ENCODE measurements at places on chromosomes 11 and 22.

DNA sequence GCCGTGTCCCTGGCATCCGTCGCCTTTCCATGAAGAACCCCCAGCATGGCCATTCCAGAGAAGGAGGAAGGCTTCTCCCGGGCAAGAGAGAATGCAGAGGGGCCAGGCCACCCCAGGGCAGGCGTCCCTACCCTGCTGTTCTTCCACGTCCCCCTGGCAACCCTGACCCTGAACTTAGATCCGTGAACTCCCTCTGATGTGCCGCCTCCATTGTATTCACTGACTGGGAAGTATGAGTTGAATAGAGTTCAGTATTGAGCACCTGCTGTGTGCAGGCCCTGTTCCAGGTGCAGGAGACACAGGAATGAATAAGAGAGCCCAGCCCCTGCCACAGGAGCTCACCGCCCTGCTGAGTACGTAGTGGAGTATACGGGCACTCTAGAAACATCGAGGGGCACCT lies 29.1 kb upstream of the RELT start:
- no peak for DNase-seq

DNA sequence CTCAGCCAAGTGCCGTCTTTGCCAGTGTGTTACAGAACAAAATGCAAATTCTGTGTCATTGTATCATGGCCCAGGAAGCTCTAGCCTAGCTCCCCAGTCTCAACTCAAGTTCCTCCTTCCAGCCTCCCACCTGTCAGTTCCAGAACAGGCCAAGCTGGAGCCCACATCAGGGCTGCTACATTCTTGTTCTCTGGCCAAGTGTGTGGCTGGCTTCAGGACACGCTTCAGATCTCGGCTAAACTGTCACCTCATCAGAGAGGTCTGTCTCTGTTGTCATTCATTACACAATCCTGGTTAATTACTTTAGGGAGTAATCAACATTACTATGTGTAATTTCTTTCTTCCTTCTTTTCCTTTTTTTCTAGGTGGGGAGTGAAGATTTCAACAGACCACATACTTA lies 347.0 kb upstream of the SYN3 start:
- no peak for DNase-seq

- DNase-seq, result no peak
These were observed 74.9 kb downstream of the DYNC2H1 start for GRCh38 chr11:103183981-103184611.

GRCh38 chr22:39453765-39454378 lies 2.9 kb upstream of the MGAT3 start:
- no peak for DNase-seq

GRCh38 chr11:66280428-66280827 lies 2.5 kb downstream of the CNIH2 start:
- no peak for DNase-seq

DNA sequence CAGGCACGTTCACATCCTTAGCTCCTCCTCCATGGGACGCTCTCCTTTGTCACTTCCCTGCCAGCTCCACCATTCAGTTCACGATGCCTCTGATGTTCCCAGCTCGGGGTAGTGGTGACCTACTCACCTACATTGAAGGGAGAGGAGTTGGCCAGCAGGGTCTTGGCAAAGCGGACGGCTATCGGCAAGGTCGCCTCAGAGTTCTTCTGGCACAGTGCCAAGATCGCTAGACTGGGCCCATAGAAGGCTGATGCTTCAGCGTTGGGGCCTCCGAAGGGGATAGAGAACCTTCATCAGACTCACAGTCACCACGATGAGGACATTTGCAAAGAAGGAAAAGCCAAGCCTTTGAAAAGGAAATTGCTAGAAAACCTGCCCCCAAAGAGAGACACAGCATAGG lies 3.0 kb downstream of the CBLIF start:
- DNase-seq, result no peak

DNA sequence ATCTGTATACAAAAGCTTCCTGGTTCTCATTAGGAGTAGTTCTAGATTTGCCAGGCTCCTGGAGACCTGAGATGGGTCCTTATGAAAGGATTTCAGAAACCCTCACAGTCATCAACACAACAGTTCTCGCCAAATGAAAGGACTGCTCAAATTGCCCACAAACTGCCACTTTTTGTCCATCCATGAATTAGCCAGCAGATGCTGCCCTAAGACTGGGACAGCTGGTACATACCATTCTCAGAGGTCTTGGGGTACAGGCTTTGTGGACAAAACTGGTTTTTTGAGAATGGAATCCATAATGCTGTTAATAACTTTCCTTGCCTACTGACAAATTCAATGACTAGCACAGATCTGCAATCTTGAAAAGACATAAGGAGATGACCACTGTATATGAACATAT lies 23.4 kb upstream of the BDNF start:
- no peak for DNase-seq

GRCh38 chr11:61256710-61257482 lies 15.9 kb downstream of the PGA5 start:
- peak; percentile 55 for DNase-seq

GRCh38 chr22:17477391-17477833 lies 85.9 kb upstream of the SLC25A18 start:
- peak; percentile 63 for DNase-seq

DNA sequence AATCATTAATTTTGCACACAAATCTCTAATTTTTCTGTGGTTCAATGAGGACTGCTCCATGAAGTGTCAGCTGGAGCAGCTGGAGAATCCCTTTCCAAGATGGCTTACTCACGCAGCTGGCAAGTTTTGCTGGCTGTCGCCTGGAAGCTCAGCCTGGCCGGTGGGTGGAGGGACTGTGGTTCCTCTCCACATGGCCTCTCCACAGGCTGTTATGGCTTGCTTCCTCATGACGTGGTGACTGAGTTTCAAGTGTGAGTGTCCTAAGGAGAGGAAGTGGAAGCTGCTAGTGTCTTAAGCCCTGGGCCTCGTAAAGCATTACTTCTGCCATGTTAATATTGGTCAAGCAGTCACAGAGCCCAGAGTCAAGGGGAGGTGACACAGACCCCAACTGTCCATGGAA lies 14.0 kb upstream of the NRIP3 start:
- peak; percentile 91 for DNase-seq

GRCh38 chr11:2690596-2691354 lies 9.0 kb downstream of the KCNQ1OT1 start:
- no peak for DNase-seq

- peak; percentile 66 for DNase-seq
These were observed 133.5 kb downstream of the CD44 start for GRCh38 chr11:35272391-35272902.

- no peak for DNase-seq
These were observed 9.6 kb upstream of the RELA start for GRCh38 chr11:65672180-65672860.

DNA sequence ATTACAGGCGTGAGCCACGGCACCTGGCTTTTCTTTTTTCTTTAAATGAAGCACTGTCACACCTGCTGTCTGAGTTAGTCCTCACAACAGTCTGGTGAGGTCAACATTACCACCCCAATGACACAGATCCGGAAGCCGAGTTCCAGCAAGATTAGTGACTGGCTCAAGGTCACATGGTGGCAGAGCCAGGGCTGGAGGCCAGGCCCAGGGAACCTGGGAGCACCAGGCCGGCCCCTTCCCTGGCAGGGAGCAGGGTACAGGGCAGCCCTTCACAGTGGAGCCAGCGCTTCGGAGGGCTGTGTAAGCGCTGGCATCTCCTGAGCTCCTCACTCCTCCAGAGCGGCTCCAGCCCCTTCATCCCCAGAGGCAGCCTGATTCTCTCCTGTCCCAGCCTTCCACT lies 118.7 kb downstream of the ST3GAL4 start:
- DNase-seq, result no peak

DNA sequence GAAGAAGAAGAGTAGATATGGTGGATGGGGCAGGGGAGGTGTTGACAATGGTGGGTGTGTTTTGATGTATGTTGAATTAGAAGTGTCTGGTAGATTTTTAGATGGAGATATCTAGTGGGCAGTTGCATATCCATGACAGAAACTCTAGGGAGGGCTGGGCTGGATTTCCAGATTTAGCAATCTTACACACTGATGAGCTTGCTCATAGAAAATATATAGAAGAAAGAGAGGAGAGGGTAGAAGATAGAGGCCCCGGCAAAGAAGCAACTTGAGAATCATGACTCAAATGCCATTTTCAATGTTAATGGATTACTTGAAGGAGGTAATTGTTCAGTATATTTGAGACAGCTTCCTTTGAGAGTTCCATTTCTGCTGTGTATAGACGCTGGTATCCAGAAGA lies 8.2 kb downstream of the REXO2 start:
- DNase-seq, result no peak

- no peak for DNase-seq
These were observed 68.0 kb downstream of the USP47 start for GRCh38 chr11:11909727-11910126.

DNA sequence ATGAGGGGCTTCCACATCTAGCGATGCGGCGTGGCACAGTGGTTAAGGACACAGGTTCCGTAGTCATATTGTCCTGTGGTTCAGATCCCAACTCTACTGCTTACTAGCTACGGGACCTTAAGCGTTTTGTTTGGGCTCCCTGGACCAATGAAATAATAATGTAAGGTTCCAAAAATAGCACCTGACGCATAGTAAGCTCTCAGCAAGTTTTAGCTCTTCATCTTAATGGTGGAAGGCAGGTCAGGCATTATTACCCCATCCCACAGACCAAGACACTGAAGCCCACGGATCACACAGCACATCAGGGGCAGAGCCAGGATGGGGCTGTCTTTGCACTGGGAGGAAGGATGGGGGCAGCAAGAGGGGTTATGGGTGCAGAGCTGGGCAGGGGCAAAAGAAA lies 13.0 kb downstream of the DNAJB13 start:
- no peak for DNase-seq

GRCh38 chr22:40423882-40424640 lies 53.7 kb downstream of the SGSM3 start:
- DNase-seq, result no peak

DNA sequence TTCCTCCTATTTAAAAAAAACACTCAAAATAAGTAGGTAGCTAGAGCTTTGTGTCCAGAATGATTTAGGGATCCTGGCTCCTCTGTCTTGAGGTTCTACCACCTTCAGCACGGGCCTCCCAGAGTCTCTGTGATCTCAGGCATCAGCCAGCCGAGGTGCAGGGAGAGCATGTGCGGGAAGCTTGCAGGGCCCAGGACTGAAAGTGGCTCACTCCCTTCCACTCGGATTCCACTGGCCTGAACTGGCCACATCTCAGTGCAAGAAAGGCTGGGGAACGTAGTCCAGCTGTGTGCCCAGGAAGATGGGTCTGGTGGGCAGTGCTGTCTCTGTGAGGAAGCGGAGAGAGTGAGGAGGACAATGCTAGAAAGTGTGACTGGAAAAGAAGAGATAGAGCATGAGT lies 68.3 kb upstream of the MYOD1 start:
- no peak for DNase-seq

DNA sequence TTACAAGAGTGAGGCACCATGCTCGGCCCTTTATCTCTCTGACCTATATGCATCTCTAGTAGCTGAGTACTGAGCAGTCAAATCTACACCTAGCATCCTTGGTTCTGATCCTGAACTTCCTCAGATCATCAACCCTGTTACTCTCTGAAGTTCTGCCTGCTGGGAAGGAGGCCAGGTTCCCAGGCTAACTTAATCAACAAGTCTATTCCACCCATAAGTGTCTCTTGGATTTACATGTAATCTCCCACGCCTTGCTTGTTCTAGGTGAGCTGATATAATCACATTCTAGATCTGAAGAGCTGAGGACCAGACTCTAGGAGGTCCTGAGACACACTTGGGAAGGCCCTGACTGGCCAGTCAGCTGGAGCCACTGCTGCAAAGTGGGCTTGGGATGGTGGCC lies 22.1 kb downstream of the CABP7 start:
- no peak for DNase-seq

DNA sequence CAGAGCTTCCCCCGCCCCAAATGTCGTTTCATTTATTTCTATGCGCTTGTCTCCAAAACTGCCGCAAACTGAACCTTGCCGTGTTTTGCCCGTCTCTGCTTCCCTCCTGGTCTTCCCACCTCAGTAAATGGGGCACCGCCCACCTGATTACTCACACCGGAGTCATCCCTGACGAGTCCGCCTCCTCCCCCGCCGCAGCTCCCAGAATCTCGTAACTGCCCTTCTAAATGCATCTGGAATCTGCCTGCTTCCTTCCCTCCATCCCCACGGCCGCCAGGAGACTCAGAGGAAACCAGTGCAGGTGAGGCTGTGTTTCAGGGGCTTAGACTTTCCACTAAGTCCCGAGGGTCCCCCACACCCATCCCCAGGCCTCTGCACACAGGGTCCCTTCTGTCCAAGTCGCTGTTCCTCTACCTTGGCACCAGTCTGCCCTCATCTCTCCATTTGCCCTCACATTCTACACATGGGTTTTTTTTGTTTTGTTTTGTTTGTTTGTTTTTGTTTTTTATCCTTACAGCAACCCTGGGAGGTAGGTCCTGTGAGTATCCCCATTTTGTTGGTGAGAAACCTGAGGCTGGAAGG lies 62.6 kb upstream of the PHF21B start:
- DNase-seq, result peak; percentile 4

DNA sequence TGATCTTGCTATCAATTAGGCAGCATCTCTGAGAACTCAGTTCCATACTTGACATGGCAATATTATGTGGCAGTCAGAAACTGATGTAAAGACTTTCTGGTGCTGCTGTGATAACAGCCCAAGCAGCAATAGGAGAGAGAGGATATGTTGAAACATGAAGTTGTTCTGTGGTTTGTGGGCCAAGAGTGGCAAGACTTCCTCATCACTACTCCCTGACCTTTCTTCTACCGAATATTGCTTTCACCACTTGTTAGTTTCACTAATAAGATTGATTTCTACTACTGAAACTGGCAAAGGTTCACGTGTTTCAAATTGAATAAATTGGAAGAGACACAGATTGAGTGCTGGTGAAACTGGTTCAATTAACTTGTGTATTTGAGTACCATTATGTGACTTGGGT lies 852.6 kb upstream of the RAG2 start:
- DNase-seq, result peak; percentile 53

- no peak for DNase-seq
These were observed 392.9 kb downstream of the TBC1D22A start for GRCh38 chr22:47155131-47155885.

DNA sequence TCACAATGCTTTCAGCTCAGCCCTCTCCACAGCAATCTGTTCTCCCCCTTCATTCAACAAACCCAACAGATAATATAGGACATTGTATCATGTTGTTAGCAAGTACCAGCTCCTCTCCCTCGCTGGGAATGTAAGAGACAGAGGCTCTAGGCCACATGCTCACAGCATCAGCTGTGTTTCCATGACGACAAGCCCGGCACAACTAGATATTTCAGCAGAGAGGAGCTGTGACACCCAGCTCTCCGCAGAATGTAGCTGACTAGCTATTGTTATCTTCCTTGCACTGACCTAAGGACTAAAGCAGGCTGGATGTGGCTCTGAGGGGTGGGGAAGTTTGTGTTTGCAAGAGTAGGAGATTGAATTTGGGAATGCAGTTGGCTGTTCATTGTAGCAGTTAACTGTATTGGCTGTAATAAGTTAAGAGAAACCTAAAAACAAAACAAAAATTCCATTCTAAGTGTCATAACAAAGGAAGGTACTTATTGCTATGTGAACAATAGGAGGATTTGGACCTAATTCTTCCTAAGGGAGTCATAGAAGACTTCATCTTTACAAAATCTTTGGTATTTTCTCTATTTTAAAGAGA lies 28.0 kb upstream of the RRAS2 start:
- no peak for DNase-seq

- no peak for DNase-seq
These were observed 3.1 kb downstream of the CD3D start for GRCh38 chr11:118339281-118339961.

GRCh38 chr11:108324587-108324986 lies 101.7 kb downstream of the ATM start:
- peak; percentile 39 for DNase-seq
